ENCODE measurements at places on chromosomes 4 and X.

GRCh38 chr4:26459054-26459755 lies 31.1 kb downstream of the CCKAR start:
- peak; percentile 79 for DNase-seq

DNA sequence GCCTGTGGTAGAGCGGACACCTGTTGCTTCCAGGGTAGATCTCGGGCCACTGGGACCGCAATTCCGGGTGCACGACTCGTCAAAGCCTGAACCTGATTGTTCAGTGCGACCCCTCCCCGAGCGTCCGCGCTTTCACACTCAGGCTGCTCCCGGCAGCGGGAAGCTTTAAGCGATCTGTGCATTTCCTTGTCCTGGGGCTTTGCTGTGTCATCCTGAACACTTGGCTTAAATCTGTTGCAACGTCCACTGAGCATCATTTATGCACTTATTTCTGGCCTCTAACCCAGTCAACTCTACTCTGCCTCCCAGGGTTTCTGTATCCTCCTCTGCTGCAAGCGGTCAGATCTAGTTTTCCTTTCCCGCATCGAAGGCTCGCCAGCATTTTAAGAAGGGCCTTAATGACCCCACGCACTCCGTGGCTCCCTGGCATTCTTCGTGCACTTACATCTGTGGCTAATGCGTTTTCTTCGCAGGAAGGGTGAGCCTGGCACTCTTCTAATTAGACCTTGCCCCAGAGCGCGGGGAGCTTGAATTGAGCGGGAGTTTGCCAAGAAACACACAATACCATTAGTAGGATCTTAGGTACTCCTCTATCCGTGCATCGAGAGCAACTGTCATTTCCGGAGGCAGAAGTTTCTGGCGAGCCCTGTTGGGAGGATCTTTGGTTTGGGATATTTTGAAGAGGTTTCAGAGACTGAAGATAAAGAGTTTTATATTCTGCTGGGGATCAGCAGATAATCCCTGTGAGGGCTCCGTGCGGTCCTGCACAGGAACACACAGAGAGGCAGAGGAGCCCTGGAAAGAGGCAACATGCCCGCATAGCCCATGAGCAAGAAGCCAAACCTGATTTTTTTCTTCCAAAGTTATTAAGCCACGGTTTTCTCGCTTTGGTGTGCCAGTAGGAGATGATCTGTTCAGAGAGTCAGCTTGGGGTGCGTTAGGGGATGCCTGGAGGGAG lies 654 bp upstream of the DDIT4L start:
- DNase-seq: peak; percentile 51

DNA sequence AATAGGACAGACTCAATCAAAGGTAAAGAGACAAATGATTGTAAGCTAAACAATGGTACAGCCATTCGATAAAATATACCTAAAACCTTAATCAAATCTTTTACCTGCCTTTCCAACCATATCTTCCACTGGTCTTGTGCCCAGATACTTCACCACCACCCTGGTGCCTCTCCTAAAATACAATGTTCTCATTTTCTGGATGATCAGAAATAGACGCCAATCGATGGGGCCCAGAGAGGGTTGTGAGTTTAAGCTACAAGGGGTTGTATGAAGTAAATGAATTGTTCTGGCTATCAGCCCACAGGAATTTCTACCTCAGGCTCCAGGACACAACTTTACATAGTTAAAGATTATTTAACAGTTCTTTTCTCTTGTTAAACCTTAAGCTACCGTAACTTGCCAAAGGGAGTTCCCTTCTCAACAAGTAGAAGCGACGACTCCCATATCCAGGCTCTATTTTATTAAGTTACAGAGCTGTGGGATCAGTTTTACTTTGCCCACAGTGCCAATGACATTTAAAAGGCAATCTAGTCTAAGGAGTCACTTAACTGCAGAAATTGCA lies 99.1 kb downstream of the CHRNA9 start:
- no peak for DNase-seq

DNA sequence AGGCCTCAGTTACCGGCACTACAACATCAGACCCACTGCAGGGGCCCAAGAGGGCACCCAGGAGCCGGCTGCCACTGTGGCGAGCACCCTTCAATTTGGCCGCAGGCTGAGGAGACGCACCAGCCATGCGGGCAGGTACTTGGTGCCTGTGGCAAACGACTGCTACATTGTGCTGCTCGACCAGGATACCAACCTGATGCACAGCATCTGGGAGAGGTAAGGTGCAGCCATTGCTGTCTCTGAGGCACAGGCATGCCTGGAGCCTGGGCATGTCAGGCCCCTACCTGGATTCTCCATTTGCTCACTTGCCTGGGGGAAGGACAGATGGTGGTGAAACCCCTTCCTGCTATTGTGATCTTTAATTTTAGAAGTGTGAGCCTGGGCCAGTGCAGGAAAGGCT lies 30.1 kb downstream of the MAN2B2 start:
- DNase-seq: no peak

DNA sequence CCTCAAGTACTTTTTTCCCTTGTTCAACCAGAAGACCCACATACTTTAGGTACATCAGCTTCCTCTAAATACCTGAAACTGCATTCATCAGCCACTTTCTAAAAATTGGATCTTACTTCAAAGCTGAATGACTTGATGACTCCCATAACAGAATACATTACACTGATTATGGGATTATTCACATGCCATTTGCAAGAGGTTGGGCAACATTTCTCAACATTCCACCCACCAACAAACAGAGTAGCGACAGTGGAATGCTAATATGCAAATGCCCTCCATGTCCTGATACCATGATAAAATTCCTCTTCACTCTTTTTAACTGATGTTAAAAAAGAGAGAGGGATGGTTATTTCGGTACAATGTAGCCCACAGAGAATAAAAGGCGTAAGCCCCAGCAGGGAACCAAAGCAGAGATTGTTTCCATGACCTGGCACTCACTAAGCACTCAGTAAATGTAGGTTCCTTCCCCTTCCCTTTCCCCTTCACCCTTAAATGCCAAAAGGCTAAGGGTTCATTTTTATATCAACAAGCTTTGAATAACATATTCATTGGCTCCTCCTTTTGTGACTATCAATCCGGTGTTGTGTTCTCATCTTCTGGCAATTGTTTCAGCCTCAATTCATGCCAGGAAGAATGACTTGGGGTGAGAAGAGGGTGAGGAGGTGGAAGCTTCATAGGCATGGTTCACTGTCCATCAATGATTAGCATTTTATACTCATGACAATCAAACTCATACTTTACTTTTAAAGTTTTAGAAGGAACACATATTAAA lies 317.2 kb downstream of the DHX15 start:
- no peak for DNase-seq

GRCh38 chr4:100261346-100261745 lies 71.1 kb upstream of the DDIT4L start:
- DNase-seq: peak; percentile 36

GRCh38 chrX:40157228-40158035 lies 59.7 kb upstream of the BCOR start:
- DNase-seq: no peak

GRCh38 chrX:108396188-108396891 lies 41.9 kb downstream of the COL4A6 start:
- DNase-seq: no peak

DNA sequence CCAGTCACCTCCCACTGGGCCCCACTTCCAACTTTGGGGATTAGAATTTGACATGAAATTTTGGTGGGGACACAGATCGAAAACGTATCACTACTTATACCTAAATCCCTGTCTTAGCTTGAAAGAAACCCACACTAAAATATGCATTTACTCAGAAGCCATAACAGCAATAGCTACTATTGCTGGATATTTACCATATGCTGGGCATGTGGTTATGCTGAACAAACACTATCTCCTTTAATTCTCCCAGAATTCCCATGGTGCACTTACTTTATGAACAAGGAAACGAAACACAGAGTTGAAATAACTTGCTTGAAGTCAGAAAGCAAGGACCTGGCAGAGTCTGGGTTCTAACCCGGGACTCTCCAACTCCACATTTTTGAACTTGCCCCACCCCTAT lies 39.3 kb downstream of the CYTL1 start:
- DNase-seq: no peak

DNA sequence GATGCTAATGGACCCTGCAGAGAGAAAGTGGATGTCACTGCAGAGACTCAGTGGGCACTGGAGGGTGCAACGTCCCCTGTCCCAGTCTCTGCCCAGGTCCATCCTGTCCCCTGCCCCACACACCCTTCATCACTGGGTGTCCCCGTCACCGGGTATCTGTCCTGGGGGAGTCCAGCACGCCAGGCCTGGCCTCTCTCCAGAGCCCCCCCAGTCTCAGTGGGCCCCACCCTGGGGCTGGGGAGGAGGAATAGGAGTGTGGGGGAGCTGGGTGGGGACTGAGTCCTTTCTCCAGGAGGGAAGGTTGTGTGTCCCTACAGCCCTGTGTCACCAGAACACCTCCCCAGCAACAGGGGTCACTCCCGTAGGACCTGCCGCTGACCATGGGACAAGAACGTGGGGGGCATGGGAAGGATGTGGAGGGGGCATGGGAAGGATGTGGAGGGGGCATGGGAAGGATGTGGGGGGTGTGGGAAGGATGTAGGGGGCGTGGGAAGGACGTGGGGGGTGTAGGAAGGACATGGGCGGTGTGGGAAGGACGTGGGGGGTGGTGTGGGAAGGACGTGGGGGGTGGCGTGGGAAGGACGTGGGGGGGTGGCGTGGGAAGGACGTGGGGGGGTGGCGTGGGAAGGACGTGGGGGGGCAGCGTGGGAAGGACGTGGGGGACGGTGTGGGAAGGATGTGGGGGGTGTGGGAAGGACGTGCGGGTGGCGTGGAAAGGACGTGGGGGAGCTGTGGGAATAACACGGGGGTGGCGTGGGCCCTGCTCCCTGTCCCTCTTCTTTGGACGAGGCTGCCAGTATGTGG lies 21.0 kb upstream of the SPON2 start:
- DNase-seq: no peak

DNA sequence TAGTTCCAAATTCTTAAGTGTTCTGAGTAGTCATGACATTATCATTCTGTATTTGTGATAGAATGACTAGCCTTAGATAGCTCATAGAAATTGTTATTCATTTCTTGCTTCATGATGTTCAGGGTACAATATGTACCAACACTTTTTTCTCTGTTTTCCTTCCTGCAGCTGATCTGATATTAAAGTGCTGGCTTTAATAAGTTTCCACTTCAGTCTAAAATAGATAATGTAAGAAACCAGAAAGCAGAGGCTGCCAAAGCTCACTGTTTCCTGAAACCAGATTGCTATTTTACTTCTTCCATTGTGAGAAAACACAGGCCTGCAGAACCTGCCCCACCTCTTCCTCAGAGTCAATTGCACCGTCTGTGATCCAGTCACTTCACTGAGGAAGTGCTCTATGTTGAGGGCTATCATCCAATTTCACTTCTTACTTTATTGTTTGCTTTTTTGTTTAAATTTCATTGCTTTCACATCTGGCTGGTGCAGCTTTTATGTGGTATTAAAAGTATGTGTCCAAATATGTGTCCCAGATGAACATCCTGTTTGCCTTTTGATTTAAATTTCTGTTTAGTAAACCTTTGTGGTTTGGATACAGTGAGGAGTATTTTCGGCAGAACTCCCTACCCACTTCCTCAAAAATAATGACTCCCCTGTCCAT lies 652.1 kb downstream of the ANKRD50 start:
- DNase-seq: peak; percentile 68

DNA sequence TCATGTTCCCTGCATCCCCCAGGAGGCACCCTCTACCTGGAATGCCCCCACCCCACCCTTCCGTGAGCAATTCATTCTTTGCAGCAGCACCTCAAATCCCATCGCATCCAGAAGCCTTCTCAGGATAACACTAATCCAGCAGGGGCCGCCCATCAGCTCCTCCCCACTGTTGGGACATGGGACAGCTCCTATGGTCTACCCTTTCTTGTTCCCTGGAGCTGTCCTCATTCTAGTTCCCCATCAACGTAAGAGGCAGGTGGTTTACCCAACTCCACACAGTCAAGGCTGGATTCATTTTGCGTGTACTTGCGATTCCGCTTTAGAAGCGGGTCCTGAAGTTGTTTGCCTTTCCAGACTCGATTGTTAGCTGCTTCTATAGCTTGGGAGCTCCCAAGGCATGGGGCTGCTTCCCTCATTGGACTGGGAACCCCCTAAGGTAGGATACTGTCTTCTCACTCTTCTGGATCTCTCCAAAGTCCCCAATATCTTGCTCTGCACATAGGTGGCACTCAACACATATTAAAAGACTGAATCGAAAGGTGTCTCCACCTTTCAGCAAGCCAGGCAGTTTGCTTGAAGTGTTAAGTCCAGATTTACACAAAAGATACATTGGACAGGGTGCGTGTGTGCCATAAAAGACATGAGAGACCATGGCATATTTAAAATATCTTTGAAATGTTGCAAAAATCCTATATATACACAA lies 942 bp upstream of the APLN start:
- DNase-seq: no peak

- no peak for DNase-seq
These were observed 155.3 kb upstream of the GPC4 start for GRCh38 chrX:133570549-133570948.

DNA sequence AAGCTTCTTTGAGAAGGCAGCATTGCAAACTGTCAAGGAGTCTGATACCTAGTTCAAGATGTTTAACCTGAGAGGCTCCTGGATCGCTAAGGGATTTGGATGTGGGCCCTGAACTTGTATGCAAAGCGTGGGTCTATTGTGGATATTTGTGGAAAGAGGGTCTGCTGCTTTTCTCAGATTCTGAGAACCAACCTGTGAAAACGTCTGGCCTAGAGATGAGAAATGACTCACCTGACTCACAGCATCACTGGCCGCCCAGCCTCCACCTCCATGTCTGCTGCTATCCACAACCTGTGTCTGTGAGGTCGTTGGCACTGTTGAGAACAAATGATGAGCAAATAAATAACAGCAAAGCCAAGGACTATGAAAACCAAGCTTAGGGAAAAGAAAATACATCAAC lies 33.3 kb upstream of the PROM1 start:
- DNase-seq: no peak

Data from adipocyte (in vitro differentiated cells).